ENCODE measurements at places on chromosomes 6 and 20. TPM values are rescaled to one million over a fixed set of nuclear protein-coding genes. Genes with fewer than 3 reads are reported as not detected.

Gene FNDC1
- total RNA-seq, result under 0.01 TPM

Gene EPB41L1
- 4.9 TPM for total RNA-seq

Gene CBLN4
- not detected for total RNA-seq

Gene CD40
- total RNA-seq, result 17.3 TPM

Gene VGLL2
- total RNA-seq, result not detected

Gene ELOVL2
- total RNA-seq, result not detected

Gene SPDEF
- not detected for total RNA-seq

Gene OSER1
- total RNA-seq, result 53.5 TPM

Gene ULBP2
- 9.6 TPM for total RNA-seq

Gene GNMT
- total RNA-seq, result not detected

Gene FHL5
- not detected for total RNA-seq

Gene RTF2
- total RNA-seq, result 104 TPM

Gene BPIFB1
- not detected for total RNA-seq

Gene SFTA2
- not detected for total RNA-seq

Gene ZNF391
- total RNA-seq, result 0.76 TPM

Measured in epithelial cell of umbilical artery (primary cell).